ENCODE measurements at places on chromosomes 3 and 15.

GRCh38 chr3:104564045-104564643 lies 802.6 kb upstream of the ALCAM start:
- DNase-seq: peak; percentile 54

DNA sequence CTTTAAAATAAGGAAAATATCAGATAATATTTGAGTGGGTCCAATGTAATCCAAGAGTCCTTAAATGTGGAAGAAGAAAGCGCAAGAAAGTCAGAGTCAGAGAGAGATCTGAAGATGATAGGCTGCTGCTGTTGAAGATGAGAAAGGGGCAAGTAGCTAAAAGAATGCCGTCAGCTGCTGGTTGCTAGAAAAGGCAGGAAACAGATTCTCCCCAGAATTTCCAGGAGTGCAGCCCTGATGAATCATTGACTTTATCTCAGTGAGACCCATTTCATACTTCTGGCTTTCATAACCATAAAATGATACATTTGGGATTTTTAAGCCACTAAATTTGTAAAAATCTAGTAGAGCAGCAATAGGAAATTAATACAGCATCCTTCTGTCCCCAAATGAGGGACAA lies 7.5 kb upstream of the CHMP2B start:
- no peak for DNase-seq

GRCh38 chr3:66139415-66139814 lies 81.4 kb upstream of the SLC25A26 start:
- no peak for DNase-seq

GRCh38 chr15:67170143-67170925 lies 84.1 kb downstream of the AAGAB start:
- DNase-seq: no peak

GRCh38 chr15:41125931-41126642 lies 10.0 kb upstream of the INO80 start:
- DNase-seq: no peak

DNA sequence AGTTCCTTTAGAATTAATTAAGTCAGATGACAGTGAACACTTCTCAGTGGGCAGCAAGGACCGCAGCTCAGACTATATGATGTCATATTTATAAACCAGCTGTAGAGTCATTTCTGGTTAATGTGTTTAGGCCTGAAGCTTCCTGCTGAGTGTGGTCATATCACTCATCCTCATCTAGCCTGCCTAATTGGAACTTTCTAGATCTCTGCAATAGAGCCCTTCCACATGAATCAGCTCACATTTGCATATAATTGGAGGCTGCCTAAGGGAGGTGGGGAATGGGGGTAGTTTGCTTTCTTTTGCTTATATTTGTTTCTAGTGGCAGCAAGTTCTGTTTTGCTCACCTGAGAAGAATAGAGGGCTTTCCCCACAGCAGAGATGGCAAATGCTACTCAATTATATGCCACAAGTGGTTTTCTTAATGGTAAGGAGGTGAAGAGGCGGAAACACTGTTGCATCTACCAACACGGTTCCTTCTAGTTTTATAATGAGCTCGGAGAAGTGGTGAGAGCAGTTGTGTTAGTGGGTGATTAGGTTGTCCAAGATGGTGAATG lies 148.1 kb downstream of the KLHL25 start:
- peak; percentile 42 for DNase-seq

GRCh38 chr3:10494180-10494579 lies 11.2 kb downstream of the ATP2B2 start:
- DNase-seq: no peak

DNA sequence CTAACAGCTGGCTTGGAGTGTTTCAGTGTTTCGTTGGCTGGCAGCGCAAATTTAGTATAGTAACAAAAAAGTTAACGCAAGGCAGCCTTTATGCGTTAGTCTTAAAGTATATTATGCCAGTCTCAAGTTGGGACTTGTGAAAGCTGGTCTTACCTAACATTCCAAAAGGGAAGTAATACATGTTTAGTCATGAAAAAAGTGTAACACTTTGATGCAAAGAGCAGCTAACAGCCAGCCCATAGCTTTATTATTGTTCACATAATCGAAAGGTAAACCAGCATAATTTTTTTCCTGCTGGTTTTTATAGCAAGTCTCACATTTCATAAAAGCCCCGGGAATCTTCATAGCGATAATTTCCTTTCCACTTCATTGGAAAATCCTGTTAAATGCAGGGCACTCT lies 2.4 kb upstream of the GPR87 start:
- no peak for DNase-seq

DNA sequence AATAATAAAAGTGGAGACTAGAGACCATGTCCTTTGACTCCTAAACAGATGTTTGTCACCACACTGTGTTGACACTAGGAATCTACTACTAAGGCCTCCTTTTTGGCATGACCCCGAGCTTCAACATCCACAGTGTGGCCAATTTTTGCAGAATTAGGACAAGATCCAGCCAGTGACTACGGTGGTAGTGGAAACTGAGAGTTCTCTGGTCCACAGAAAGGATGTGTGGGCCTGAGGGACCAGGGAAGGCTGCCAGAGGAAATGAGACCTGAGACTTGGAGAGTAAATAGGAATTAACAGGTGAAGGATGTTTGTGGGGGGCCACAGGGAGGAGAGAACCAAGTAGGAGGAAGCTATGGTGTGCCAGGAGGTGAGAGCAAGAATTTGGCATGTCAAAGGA lies 122.7 kb downstream of the CHCHD6 start:
- DNase-seq: no peak

GRCh38 chr3:72679540-72680198 lies 168.6 kb downstream of the SHQ1 start:
- no peak for DNase-seq

- DNase-seq: no peak
Measured at GRCh38 chr3:89052386-89052785, 55.0 kb upstream of the EPHA3 start.

DNA sequence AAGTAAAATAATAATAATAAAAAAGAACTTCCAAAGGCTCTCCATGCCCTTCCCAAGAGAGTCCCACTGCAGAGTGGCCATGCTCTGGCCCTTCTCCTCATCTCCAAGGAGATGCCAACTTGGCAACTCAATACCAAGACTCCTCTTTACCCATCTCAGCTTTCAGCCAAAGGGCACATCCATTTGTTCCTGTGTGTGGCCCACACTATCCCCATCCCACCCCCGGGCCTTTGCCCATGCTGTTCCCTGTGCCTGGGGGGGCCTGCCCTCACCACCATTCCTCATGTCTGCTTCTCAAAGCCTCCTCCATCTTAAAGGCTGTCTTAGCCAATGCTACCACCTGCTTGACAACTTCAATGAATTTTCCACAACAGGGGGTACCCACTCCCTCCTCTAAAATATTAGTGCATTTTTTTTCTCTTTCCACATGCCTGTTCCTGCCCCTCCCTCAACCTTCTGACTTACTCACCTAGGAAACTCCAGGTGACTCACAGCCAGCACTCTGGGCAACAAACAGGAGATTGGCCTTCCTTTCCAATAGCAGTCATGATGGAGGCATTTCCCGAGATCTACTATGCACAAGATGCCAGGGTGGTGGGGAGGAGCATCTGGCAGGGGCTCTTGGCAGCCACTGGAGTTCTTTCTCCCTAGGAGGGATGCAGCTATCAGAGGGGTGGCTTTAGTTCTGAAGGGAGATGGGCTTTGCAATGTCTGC lies 109.4 kb upstream of the SMAD3 start:
- DNase-seq: no peak

- DNase-seq: no peak
Measured at GRCh38 chr15:63059573-63060216, 17.1 kb downstream of the TPM1 start.

DNA sequence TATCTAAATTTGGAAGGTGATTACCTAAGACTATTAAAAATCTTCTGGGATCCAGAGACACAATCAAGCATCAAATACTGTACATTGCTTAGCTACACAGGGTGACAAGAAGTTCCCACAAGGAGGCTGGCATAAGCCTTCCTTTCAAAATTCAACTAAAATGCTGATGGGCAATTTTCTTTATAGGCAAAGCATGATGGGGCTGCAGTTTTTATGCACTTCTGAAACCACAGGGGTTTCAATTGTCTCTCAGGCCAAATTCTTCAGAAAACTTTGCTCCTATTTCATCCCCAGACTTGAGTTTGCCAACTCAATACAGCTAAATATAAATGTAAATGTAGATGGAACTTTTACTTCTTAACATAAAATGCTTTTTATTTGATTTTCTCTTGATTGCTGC lies 241.6 kb downstream of the ZPLD1 start:
- no peak for DNase-seq

GRCh38 chr3:50171540-50172301 lies 16.6 kb downstream of the SEMA3F start:
- DNase-seq: no peak

DNA sequence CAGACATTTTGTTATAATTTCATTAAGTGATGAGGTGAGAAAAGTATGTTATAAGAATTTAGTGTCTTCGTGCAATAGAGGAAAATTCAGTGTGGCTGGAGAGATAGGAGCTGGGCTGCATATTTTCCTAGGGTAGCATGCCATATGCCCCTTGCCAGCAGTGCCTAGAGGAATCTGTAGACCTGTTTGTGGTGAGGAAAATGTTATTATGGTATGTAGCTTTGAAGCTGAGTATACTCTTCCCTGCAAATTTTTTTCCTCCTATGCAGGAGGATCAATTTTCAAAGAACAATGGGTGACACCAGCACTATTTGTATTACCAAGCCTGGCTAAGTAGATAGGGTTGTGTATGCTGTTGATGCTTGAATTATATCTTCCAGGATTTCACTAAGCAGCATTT lies 200.6 kb downstream of the EDEM1 start:
- no peak for DNase-seq

GRCh38 chr3:71099997-71100719 lies 483.4 kb downstream of the FOXP1 start:
- no peak for DNase-seq

DNA sequence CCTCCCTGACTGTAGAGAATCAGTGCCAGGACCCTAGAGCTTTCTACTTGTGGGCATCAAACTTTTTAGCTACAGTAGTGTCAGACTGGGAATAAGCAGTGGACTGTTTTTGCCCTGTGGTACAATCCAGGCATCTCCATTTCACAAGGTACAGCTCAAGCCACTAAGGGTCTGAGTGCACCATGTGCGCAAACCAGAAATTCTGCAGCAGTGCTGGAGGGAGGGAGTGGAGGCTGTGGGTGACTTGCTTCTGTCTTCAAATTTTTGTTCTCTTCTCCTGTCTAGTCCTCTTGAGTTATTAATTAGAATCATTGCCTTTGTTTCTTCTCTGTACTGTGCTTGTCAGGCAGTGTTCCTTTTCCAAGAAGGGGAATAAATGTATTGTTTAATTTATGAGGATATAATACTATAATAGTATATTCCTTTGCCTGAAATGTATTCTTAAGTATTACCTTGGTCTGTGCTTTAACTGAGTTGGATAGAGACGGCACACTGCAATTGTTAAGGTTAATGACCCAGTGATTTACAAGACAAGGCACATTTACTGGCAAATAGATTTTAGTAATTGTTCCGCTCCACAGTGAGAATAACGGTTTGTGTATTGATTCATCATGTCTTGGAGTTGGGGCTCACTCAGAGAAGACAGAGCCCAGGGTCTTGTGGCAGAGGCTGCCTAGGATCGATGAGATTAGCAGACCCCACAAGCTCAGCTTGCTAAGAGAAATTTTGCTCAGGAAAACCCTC lies 390.6 kb upstream of the CFAP20DC start:
- no peak for DNase-seq

DNA sequence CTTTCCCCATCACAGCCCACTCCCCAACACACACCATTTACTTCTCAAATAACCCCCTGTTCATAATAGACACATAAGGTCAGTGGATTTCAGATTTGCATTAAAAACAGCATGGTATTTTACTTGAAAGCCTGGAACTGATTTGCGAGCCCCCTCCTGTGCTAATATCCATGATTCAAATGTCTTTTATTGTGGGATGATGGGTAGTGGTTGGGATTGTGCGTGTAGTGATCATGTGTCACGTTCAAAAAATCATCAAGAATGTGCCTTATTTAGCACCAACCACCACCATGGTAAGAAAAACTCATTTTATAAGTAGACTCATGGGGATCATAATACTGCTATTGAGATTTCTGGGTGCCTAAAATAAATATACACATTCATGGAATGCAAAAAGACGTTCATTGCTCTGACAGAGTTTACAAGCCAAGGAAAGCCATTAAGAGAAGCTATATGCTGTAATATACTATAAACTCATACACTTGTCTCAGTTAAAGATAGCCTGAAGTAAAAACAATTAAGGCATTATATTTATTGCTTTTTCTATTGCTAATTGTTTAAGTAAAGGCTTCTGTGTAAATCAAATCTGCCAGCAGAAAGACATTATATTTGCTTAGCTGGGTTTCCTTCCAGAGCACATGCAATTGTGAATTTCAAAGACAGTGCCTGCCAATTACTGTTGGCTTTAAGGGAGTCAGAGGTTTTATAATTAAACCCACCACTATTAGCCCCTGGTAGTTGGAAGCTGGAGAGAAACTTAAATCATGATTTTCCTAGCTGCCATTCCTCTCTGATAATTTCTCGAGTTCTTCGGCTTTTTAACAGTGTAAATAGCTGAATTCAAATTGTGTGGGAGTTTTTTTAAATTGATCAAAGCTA lies 4.0 kb downstream of the TRAT1 start:
- no peak for DNase-seq

GRCh38 chr3:196643201-196643749 lies 3.8 kb downstream of the NRROS start:
- peak; percentile 62 for DNase-seq

- no peak for DNase-seq
Measured at GRCh38 chr3:71672340-71672739, 52.9 kb downstream of the EIF4E3 start.

DNA sequence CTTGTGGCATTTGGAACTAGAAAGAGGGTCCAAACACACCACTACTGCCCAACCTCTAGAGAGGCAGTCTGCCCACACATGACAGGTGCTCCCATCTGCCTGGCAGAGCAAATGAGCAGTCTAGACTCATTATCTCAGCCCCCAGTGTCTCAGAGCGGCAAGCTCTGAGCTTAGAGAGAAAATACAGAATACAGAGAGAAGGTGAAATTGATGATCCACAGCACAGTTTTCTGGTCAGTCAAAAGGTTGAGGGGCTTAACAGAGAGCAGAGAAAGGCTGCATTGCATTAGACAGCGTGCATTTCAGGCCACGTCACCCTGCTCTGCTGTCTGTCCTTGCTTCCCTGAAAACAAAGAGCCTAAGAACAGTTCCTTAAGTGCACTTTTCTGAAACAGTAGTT lies 135.1 kb downstream of the KCNMB2 start:
- DNase-seq: no peak

DNA sequence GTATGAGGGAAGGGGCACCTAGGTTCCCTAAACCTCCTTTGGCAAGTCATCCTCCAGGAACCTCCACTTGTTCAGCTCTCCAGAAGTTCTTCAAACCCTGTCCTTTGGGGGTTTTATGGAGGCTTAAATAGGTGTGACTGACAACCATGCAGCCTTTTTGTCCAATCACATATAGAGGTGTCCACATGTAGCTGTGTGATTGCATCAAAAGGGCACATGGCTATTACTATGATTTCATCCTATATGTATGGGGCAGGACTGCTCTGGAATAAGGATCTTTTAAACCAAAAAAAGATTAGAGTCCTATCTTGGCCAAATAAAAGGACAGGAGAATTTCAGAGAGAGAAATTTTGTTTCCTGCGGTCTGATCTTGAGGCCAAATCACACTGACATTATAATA lies 453.2 kb upstream of the EPHA6 start:
- DNase-seq: no peak

Measured in stimulated activated CD4-positive, alpha-beta T cell treated with anti-CD3 and anti-CD28 coated beads, Interleukin-1b, Interleukin-23, amount 100 ng/mL, for 48 hours (primary cell).